ENCODE measurements at places on chromosomes 5 and 9.

- DNase-seq: no peak
These were observed 69.5 kb upstream of the CDH6 start for GRCh38 chr5:31124026-31124425.

- no peak for DNase-seq
These were observed 241.7 kb upstream of the PANK3 start for GRCh38 chr5:168820874-168821273.

DNA sequence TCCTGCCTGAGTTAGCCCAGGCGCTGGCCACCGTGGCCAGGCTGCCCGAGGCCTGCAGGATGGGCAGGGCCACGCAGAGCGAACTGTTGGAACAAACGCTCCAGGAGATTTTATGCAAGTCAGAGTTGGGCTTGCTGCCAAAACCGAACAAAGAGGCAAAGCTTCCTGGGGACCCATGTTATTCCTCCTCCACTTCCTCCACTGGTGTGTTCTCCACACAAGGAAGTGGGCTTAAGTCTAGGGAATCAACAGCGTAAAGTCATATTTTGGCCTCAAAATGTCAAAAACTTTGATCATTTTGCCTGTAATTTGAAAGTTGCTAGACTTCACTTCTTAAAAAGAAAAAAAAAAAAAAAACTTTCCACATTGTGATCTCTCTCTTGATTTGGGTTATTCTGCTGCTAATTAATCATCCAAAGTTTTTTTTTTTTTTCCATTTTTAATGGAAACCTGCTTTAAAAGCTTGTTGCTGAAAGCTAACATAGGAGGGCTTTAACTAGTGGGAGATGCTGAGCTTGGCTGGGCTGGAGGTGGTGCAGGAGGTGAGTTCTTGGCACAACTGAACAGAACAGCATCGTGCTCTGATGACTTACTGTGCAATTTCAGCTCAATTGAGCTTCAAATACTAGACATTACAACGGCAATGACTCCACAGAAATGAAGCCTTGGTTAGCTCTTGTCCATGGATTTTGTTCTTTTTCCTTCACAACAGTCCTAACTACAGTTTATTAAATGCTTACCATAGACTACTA is 73.0 kb downstream of the PTPDC1 start:
- DNase-seq: peak; percentile 91

DNA sequence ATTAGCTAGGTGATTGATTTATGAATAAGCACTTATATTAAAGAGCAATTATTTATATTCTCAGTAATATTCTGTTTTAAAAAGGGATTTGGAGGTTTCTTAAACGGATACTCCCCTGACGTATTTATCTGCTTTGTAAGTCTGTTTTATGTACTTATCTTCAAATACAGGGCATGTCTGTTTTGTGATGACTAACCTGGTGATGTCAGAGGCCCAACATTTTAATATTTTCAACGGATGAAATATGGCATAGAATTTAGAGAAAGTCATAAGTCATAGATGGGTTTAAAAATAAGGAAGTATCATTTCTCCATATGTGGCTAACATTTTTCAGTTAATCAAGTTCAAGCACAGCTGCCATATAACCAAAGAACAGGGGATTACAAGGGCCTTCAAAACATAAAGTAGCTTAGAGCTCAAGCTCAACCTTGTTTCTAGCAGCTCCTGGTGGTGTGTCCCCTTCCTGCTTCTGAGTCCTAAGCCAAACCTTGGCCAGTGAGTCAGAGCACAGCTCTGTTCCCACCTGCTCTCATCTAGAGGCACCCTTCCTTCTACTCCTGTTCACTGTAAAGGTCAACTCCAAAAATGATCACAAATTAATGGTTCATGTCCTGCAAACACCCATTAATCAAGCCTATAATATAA is 131.4 kb downstream of the OXCT1 start:
- DNase-seq: peak; percentile 45

DNA sequence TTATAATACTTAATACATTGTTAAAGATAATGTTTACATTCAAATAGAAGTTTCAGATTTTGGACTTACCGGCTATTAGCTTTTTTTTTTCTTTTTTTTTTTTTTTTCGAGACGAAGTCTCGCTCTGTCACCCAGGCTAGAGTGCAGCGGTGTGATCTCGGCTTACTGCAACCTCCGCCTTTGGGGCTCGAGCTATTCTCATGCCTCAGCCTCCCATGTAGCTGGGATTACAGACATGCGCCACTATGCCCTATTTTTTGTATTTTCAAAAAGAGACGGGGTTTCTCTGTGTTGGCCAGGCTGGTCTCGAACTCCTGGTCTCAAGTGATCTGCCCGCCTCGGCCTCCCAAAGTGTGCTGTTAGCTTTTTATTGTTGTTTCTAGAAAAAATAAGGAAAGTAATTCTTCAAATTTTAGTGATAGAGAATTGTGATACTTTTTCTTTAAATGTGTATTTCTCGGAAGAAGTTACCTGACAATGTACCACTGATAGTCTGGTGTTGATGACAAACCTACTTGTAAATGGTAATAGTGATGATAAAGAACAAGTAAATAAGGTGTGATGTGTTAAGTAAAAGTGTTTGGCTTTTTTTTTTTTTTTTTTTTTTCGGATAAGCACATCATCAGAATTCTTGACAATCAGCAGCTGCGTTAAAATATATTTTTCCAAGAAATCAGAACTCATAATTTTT is 2.7 kb downstream of the CDC42SE2 start:
- no peak for DNase-seq

DNA sequence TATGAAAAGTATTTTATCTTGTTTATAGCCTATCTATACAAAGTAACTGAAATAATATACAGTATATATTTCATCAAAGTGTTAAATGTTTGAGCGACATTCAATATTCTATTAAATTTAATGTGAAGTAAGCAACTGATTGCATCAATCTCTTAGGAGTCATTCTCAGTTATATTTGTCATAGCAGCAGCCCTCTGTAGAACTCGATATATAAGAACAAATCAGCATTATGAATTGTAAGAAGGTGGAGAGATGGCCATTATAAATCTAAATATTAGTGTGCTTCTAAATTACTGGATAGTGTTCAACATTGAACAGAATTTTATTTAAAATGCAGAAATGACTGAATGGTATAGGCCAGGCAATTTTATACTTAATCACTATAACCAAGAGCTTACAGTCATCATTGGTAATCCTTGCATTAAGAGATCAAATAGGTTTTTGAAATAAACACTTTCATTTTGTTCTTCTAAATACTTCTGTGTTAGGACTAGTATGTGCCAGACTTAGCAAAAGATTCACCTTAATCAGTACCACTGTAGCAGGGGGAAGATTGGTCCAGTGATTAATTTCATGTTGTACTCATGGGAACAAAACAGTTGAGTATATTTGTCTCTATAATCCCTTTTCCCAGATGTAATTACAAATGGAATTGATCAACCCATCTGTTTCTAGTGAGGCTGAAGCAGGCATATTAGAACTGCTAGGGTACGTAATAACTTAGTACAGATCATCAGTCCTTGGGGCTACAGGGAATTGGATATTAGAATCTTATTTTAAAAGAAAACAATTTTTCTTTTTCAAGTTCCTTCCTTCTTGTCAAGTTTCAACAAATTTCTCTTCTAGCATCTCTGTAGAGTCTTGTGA is 108.3 kb upstream of the TYRP1 start:
- DNase-seq: no peak

GRCh38 chr9:4442806-4443205 is 47.5 kb upstream of the SLC1A1 start:
- DNase-seq: no peak

- DNase-seq: no peak
These were observed 131.0 kb downstream of the ADAMTS16 start for GRCh38 chr5:5270958-5271785.

DNA sequence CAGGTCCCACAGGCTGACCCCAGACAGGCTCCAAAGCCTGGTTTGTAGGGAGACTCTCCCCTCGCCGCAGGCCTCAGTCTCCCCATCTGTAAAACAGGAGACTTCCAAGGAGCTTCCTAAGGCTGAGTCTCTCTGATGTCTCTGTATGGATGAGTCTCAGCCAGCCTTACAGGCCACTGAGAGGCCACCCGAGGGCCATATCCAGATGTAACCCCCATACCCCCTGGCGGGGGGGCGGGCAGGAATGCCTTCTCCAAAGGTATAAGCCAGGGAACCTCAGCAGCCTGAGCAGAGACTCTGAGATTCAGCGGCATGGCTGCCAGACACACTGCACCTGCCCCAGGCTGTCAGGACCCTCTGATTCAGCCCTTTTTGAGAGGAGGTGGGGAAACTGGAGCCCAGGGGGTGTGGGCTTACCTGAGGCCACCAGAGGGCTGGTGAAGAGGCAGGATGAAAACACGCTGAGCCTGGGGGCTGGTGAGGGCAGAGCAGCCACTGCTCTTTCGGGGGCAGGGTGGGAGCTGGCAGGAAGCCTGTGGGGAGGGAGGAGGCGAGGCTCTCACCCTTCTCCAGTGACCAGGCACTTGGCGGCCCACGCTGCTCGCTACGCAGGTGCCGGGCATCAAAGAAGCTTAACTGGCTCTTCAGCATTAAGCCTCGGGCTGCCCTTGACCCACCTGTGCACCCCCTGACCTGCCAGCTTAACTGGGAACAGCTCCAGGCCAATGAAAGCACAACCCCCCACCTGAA is 5.5 kb upstream of the SUSD3 start:
- DNase-seq: no peak
